MV-4-11 (cell line): ENCODE measurements at places on chromosomes 7 and 10.
A peak's percentile ranks its signal among the peaks of the same experiment; 100 is the strongest.

GRCh38 chr7:132354527-132354926 is 221.7 kb downstream of the PLXNA4 start:
- DNase-seq: peak; percentile 74

GRCh38 chr7:12322284-12322902 is 81.3 kb downstream of the VWDE start:
- no peak for DNase-seq

DNA sequence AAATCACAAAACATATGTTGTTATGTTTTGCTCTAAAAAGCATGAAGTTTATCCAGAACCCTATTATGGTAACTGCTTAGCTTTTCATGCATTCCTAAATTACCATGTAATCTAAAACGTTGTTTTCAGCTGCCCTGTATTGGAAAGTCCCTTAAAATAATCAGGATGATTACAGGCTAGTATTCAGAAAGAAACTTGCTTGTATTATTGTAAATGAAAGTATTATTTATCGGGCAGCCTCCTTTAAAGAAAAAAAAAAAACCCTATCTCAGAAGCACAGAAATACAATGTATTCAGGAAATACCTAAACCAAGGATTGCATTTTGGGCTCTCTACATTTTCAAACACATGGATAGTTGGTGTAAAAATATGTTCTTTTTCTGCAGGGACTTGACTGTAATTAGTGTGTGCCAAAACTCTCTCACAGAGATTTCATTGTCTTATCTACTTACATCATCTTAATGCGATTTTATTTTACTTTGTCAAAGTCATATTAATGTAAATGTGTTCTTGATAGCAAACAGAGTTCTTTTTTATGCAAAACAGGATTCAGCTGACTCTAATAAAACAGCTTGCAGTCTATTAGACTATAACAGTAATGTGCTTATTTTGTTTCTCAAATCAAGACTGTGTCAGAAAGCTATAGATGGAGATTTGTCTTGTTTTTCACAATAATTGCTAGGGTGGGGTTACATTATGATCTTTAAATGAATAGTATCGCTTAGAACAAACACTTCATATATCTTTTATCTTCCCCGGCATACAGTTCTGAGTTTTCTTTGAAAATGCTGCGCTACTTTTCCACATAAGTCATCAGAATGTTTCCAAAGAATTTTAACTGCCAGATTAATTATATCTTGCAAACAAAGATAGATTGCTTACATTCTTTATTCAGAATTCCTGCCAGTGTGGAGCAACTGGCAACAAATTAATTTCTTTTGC is 65.3 kb upstream of the ARID5B start:
- DNase-seq: no peak

GRCh38 chr7:115060095-115060870 is 138.4 kb downstream of the MDFIC start:
- peak; percentile 97 for DNase-seq

- no peak for DNase-seq
These were observed 679 bp downstream of the ARF5 start for GRCh38 chr7:127588697-127589482.

DNA sequence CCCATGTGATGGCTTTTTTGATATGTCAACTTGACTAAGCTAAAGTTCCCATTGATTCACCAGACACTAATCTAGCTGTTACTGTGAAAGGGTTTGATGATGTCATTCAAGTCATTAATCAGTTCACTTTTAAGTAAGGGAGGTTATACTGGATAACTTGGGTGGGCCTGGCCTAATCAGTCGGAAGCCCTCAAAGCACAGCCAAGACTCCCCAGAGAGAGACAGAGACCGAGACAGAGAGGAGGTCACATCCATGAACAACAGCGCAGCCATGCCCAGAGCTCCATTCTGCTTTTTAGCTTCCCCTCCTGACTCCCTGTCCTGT is 103.4 kb downstream of the TRIL start:
- DNase-seq: no peak

DNA sequence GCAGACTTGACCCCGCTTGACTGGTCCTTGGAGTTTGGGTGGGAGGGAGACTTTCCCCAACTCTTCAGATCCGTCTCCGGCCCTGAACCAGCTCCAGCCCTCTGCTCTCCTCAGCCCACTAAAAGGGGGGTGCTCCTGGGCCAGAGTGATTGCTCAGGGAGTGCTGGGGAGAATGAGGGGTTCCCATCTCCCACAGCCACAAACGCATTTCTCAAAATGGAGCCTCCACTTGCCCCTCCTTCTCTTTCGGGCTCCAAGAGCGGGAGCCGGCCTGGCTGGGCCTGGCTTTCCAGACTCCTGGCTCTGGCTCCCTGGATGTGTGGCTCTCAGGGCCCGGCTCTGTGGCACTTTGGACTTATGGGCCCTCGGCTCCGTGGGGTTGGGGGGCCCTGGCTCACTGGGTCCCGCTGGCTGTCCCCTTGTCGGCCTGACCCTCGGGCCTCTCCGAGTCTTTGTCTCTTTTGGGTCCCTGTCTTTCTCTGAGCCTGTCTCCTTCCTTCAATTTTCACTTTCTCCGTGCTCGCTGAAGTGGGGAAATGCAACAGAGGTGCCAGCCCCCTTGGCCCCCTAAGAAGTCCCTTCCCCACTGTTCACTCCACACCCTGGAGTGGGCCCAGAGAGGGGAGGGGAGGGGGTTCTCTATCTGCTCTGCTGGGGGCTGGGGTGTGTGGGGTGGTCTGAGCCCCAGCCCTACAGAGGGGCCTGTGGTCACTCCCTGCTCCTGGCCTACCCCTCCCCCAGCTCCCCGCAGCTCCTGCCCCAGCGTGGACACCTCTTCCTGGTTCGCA is 713 bp downstream of the LZTS2 start:
- no peak for DNase-seq

DNA sequence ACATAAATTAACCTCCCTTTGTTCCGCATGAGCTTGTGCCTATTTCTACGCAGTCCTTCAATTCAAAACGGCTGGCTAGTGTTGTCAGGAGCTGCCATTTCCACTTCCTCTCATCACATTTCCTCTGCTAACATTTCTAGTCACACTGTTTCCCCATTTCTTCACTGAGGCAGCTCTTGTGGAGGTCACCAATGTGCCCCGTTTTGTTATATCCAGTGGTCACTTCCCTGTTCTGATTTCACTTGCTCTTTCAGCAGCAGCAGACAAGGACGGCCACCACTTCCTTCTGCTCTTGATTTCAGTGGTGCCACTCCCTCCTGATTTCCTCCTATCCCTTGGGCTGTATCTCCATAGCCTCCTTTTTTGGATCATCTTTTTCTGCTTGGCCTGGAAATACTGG is 64.8 kb upstream of the SEC61G start:
- DNase-seq: peak; percentile 94

GRCh38 chr10:44662051-44662450 is 249.1 kb upstream of the TMEM72 start:
- DNase-seq: no peak

DNA sequence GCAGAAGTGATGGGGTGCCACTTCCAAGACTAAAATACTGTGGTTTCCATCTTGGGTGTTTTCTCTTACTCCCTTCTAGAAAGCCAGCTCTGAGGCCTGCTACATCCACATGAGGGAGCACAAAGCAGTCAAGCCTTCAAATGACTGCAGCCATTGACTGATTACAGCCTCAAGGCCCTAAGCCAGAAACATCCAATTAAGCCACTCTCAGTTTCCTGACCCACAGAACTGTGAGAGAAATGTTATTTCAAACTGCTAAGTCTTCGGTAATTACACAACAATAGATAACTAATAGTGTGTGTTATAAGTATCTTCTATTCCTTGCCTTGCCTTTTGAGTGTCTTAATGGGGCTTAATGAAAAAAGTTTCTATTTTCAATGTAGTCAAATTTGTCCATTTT is 24.8 kb downstream of the BRAF start:
- no peak for DNase-seq

GRCh38 chr10:74924251-74924963 is 98.0 kb downstream of the KAT6B start:
- DNase-seq: peak; percentile 59

- no peak for DNase-seq
These were observed 6.6 kb downstream of the AASS start for GRCh38 chr7:122137251-122138077.

- no peak for DNase-seq
These were observed 47.1 kb downstream of the NXPH1 start for GRCh38 chr7:8480527-8480926.

GRCh38 chr10:43099928-43100327 is 23.1 kb downstream of the RET start:
- DNase-seq: no peak
